ENCODE measurements at places on chromosomes 6 and 20.

DNA sequence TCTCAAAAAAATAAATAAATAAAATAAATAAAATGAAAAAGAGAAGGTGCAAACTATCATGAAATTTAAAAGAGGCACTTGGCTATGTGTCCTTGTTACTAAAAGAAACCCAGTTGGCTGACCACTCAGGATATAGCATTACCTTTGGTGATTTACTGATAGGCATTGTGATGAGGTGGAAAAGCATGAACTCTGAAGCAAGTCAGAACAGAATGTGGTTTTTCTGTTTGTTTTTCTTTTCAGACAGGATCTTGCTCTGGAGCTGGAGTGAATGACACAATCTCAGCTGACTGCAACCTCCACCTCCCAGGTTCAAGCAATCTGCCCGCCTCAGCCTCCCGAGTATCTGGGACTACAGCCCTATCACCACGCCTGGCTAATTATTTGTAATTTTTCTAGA, 31.9 kb downstream of the ZNF184 start:
- no peak for DNase-seq

DNA sequence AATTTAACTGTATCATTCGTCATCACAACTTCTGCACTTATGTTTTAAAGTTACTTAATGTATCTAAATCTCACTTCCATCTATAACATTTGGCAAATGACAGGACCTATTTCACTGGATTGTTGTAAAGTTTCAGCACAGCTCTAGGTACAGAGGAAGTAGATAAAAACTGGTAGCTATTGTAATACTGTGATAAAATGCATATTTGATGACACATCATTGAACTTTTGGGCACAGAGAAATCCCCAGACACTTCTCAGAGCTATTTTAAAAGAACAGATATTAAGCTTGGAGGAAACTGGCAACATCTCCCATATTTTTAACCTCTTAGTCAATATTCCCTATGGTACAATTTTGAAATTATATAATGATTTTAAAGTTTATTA, 138.7 kb downstream of the RFPL4B start:
- DNase-seq = no peak

DNA sequence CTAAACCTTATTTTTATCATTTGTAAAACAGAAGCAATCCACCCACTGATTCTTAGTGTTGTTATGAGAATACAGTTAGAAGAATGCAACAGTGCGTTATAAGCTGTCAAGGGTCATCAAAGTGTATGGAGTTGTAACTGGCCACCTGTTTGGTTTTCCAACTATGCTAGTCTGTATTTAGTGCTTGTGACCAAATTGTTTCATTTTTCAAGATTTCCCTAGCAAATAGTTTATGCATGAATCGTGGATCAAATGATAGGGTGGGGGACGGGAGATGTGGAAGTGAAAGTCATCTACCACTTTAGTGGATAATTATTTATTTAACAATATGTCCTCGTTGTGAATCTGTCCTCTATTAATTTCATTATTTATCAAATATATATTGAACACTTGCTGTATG, 175.4 kb upstream of the HDDC2 start:
- DNase-seq = no peak

GRCh38 chr6:17768388-17768787, 61.7 kb upstream of the NUP153 start:
- no peak for DNase-seq

DNA sequence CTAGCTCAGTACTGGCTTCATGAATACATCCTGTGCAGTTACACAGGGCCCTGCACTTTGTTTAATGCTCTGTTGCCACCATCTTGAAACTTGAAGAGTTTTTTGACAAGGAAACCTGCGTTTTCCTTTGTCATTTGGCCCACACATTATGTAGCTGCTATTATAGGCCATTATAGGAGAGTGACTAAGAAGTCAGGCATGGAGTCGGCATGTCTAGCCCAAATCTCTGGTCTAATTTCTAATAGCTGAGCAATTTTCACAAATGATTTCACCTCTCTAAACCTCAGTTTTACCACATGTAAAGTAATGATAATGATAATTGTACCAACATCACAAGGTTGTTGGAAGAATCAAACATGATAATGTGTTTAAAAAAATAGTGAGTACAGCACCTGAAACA, 67.1 kb upstream of the MYLIP start:
- DNase-seq = no peak

DNA sequence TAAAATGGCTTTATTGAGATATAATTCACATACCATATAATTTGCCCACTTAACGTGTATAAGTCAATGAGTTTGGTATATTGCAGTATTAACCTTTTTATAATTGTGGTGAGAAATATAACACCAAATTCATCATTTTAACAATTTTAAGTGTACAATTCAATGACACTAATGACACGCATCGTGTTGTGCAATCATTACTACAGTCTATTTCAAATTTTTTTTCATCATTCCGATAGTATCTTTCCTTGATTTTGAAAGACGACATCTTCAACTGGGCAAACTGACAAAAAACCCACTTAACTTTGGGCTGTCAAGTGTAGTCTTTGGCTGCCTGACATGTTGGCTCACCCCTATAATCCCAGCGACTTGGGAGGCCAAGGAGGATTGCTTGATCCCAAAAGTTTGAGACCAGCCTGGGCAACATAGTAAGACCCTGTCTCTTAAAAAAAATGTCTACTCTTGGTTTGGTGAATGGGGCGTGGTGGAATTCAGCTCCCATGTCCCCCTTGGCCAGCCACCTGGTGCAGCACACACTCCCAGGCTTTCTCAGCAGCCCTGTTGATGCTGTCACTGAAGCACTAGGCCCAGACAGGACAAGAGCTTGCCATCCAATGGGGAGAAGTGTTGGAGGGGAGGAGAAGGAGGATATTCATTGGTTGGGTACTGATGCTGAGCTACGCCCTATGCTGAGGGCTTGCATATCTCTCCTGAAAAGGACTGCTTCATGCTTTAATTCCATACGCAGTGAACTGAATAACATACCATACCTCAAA, 150.5 kb downstream of the CD83 start:
- DNase-seq = no peak

DNA sequence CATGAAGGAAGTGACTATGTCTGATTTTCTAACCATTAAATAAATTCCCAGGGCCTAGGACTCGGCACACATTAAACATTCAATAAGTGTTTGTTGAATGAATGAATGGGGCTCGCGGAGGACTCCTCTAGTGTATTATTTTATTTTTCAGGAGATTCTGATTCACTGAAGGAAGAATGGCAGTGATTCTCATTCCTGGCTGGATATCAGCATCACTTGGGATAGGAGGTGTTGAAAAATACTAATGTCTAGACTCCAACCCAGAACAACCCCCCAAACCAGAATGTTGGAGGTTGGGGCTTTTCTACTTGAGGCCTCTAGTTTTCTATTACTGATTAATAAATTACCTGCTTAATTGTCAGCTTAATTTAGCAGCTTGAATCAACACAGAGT, 195.4 kb downstream of the BTBD3 start:
- DNase-seq = no peak

- DNase-seq = no peak
These were observed 35.5 kb upstream of the ADTRP start for GRCh38 chr6:11814106-11814505.

DNA sequence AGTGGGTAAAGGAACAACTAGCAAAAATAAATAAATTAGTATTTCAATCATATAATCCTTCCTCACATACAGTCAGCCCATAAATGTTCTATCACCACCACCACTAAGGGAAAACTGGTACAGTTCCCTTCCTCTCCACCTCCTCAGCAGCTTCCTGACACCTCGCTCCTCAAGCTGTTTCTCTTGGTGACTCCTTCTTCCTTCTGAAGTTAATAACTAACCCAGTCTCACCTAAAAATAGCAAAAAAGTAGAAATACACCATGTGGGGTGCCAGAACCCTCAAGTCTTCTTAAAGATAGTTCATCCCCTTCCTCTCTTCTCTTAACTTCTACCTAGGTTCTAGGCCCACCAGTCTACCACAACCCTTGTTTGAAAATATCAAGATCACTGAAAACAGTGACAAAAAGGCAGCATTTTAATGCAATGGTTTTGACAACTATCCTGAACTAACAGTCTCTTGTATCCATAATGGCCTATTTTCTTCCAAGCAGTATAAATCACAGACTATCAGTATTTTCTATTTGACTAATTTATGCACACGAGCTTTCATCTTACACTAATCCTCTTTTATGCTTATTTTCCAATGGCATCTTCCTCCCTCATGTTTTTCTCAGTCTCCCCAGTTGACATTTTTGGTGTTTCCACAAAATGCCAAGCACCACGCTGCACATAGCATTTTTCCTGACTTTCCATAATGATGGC, 85.5 kb downstream of the KHDC1L start:
- no peak for DNase-seq

GRCh38 chr6:101403216-101403945, 9.9 kb downstream of the GRIK2 start:
- no peak for DNase-seq

DNA sequence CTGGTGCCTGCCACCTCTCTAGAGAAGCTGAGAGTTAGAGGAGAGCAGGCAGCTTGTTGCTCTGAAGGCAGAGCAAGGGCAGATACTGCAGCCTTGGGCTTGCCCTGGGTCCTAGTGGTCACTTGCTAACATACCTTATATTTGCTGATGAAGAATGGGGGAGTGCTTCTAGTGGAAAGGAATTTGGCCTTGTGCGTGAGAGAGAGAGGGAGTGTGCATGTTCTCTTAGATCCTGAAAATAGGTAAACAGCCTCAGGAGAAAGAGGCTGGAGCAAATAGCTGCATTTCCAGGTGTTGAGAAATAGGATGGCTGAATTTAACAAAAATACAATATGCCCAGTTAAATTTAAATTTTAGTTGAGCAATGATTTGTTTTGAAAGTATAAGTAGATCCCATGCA, 724.5 kb upstream of the FLRT3 start:
- no peak for DNase-seq

DNA sequence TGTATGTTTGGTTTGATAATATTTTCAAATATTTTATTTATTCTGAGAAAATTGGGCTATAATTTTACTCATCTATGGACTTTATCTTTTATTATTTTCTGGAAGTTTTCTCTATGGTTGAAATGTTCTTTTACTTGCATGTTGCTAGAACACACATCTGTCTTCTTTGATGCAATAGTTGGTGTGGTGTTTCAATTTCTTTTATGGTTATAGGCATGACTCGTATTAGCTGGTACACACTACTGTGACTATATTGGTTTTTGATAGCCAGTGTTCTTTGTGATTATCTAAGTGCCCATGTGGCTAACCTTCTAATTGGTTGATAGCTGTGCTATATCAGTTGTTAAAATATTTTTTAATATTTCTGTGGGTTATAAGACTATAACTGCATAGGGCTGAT, 1343.3 kb upstream of the GJE1 start:
- no peak for DNase-seq

DNA sequence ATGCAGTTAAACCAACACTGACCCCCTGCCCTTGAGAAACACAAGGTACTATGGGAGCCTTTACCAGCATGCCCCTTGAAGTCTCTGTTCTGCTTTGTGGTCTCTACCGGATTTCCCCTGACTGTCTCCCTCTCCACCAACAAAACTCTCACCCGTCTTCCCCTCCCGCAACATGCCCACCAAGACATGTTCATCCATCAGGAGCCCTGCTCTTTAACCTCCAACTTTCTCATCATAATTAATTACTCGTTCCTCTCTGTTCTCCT, 1.1 kb downstream of the ZNF165 start:
- peak; percentile 73 for DNase-seq

DNA sequence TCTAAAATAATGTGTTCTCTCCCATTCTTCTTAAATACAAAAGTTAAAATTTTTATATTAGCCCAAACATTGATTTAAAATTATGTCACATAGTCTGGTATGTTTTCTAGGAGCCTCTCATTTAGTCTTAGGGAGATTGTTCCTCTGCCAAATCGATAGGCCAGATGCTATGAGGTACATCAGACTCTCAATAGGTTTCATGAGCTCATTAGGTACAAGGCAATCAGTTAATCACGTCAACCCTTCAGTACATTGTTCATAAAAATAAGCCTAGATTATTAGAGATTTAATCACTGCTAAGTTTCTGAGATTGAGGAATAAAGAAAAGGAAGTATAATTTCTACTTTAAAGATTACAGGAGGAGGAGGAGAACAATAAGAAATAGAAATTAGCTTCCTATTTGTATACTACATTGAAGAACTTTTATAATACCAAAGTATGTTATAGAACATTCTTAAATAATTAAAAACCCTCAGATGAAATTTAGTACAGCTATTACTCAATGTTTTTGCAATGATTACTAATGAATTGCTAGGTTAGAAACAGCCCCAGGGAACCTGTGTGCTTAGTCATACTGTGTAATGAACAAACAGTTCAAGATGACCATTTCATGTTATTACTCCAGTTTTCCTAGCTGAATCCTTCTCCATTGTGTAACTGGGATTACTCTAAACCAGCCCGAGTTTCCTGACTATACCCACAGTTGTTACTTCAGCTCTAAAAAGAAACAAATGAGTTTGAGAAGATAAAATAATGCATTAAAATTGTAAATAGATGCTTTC, 117.0 kb downstream of the BMP5 start:
- no peak for DNase-seq

- DNase-seq = no peak
These were observed 104.6 kb upstream of the CENPW start for GRCh38 chr6:126235363-126235762.

DNA sequence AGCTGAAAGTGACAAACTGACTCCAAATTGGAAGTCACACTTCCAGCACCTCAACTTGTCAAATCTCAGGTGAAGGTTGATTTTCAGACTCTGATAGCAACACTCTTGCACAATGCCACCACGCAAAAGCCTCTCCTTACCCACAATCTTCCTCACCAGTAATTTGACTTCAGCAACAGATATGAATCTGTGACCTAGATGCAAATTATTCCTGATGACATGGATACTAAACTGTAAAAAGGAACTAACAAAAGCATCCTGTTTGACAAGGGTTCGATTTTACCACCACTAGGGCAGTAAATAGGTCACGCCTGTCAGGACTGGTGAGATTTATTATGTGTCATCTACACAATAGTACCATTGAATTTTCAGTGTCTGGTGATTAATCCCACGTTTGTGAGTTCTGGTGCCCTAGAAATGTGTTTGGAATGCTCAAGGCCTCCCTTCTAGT, 134.4 kb upstream of the COL21A1 start:
- no peak for DNase-seq

DNA sequence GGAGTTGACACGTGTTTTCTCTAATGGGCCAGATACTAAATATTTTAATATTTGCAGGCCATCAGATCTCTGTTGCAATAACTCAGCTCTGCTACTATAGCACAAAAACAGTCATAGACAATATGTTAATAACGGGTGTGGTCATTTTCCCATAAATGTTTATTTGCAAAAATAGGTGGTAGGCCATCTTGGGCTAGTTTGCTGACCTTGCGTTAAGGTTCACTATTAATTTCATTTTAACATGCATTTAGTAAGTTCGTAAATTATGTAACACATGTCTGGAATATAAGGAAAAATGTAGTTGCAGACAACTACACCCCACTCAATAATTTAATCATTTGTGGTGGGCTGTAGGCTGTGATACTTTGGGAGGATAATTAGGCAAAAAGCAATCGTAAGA, 577.8 kb downstream of the PKHD1 start:
- no peak for DNase-seq

- peak; percentile 55 for DNase-seq
These were observed 270.7 kb upstream of the TAB2 start for GRCh38 chr6:149046822-149047246.
